ENCODE measurements at places on chromosomes 12 and 14.

DNA sequence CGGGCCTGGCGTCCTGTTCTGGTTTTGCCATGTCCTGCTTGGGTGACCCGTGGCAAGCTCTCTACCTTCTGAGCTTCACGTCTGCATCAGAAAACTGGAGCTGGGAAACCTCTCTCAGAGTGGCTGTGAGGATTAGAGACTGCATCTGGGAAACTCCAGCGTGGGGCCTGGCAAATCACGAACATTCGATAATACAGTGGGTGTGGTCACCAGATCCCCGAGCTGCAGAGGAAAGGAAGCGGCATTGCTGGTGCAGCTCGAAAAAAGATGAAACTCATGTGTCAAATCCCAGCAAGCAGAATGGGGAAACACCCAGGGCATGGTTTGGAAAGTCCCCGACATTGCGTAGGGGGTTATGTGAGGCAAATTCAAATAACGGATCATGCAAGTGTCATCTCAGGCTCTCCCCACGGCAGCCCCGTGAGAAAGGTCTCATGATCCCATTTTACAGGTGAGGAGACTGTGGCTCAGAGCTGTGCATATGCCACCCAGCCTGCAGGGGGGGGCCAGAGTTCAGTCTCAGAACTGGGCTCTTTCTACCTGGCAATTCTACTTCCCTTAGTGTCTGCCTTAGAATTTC is 98.1 kb upstream of the VRK1 start:
- DNase-seq = no peak

DNA sequence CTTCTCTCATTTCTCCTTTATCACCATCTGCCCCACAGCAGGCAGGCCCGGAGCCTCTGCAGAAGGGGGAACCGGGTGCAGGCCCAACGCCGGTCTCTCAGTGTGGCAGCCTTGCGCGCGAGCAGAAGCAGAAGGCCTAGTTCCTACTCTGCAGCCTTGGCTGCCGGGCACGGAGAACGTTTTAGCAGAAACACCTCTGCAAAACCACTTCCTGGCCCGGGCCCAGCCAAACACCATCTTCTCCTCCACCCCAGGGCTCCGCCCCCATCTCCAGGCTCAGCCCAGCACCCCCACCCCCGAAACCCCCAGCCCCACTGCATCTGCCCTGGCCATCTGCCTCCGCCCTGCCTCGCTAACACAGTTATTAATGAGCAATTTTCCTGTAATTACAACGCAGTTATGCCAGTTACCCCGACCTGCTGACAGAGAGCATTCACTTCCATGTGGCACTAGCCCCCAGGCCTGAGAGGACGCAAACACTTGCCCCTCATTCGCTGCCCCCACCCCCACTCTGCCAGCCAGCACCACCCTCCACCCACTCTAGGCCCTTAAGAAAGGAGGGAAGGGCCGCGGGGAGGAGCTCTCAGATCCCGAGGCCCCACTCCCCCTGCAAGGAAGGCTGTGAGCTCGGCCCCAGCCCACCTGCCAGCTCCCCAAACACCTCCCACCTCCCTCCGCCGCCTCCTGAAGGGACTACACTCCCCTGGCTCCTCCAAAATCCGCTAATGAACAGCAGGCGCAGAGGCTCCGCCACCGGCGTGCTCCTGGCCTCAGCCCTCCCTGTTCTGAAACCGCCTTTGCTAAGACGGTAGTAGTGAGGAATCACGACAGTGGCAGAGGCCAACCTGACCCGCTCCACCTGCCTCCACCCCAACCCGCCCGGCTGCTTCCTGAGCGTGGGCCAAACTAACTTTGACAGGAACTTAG is 44.7 kb upstream of the FBRSL1 start:
- DNase-seq = no peak

DNA sequence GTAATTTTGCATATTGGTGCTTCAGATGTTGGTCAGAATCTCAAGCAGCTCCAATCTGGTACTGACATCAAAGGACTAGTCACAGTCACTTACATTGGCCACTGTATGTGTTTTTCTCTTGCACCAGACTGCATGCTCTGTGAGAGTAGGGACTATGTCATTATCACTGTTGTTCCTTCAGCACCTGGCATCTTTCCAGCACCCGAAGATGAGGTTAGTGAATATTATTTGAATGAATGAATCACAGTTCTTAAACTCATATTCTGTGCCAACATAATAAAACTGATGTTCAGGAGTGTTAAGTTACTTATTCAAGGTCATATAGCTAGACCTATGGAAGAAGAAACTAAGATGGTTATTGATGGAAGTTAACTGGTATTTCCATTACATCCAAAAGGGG is 204.5 kb upstream of the TBX3 start:
- DNase-seq = no peak

GRCh38 chr14:33568935-33569579 is 381.8 kb downstream of the EGLN3 start:
- DNase-seq = no peak

DNA sequence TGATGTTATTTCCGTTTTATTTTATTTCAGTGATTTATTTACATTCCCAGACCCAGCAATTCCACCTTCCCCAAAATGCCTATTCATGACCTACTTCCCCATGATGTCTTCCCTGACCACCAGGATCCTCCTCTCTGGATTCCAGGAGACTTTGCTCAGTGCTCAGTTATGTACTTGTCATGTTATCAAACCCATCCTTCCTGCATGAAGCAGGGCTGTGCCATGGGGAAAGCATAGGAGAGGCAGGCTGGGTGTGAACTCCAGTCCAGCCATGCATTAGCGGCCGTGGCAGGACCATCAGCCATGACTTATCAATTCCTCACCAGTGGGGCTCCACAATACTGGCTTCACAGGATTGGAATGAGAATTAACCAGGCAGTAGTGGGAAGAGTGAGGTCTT is 57.8 kb downstream of the B4GALNT3 start:
- DNase-seq = no peak

All from H54 (cell line).